Activated CD8-positive, alpha-beta T cell treated with anti-CD3 and anti-CD28 coated beads, Interleukin-2, amount 10 ng/mL, durations not matched to agents 7 days and 5 days (primary cell): ENCODE measurements at places on chromosomes 13 and 19. TPM values are rescaled to one million over a fixed set of nuclear protein-coding genes. Genes with fewer than 3 reads are reported as not detected.

DNA sequence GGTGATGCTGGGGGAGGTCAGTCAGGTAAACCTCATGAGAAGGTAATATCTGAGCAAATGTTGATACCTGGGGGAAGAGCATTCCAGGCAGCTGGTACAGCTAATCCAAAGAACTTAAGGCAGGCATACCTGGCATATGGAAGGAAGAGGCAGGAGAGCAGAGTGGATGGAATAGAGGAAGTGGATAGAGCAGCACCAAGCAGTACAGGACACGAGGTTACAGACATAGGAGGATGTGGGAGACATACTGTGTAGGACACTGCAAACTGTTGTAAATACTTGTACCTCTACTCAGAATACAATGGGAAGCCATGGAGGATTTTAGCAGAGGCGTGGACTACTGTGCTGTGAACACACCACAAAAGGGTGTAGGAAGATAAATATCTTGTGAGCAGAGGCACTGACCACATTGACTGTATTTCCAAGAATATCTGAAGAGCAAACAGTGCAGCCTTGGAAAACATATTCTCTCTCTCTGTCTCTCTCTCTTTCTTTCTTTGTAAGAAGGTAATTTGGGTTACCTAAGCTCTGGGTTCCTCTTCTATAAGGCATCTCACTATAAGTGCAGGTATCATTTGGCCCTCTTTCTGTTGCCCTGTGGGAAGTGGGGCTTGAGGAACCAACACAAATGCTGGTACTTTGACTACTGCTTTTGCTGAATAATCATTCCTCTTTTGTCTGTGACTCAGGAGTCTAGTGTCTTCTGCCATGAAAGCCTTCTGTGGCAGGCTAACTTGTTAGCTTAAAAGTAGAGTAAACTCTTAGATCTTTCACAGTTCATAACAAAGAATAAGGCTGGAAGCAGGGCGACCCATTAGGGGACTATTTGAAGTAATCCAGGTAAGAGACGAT lies 238.0 kb downstream of the VWA8 start:
- no peak for DNase-seq

DNA sequence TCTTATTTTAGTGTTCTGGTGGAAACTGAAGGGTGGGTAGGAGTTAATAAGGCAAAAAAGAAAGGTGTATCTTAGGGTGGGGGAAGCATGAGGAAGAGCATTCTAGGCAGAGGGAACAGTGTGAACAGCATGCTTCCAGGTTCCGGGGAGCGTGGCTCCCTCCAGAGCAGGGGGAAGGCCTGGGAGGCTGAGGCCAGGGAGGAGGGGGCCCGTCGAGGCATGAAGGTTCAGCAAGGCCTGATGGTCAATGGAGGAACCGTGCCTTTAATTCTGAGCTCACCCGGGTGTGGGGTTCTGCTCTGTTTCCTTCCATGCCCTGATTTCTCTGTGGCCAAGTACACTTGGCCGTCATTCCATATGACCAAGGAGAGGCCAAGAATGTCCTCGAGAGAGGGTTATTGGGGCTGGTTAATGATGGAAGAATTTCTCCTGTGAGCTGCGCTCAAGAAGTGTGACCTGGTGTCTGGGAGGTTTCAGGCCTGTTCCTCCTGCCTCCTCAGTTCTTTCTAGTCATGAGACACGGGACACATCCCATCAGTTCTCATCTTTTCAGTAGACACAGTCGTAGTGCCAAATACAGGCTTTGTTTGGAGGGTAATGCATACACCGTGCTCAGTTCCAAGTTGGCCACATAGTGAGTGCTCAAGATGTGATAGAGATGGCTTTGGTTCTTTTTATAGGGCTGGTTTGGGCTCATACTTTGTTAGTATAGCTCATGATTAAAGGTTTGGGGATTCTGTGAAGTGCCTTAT lies 73.6 kb downstream of the SIPA1L3 start:
- no peak for DNase-seq

Gene ZNF433
- 0.60 TPM for total RNA-seq

Gene LSM7
- 146 TPM for total RNA-seq

DNA sequence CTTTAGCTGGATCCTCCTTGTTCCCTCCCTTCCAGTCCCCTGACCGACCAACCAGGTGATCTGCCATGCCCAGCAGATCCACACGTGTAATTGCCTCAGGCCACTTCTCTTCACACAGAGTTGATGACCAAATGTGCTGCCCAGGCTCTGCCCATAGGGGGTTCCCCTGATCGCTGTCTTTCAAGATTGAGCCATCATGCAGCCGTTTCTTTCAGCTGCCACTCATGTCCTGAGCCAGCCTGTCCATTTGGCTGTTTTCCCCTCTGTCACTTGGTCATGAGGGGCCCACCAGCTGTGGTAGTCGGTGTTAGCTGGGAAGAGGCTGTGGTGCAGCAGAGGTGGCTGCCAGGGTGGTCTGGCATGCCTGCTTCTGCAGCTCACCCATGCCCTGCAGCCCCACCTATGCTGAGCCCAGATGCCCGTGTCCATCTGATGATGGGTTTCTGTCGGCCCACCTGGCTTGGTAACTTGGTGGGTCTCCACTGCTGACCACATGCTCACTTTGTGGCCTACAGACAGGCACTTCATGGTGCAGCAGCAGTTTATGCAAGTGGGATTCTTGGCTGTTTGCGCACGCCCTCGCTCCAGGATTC lies 35.6 kb upstream of the GPR183 start:
- DNase-seq = no peak

- peak; percentile 64 for DNase-seq
These were observed 1.0 kb downstream of the MBOAT7 start for GRCh38 chr19:54188215-54188871.

Gene PABPC3
- total RNA-seq = 0.79 TPM

Gene REX1BD
- 91.5 TPM for total RNA-seq

DNA sequence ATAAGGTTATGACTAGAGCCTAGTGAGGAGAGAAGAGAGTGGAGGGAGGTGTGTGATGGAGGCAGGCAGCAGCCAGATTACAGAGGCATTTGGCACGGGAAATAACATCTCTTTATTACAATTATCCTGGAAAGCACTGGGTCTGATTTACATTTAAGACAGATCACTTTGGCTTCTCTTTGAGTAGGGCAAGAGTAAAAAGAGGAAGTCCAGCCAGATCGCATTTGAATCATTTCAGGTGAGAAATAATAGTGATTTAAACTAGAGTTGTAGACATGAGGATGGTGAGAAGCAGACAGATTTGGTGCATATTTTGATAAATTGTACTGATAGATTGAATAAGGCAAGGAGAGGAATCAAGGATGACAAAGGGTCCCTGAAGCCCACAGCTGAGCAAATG lies 9.6 kb upstream of the SACS start:
- DNase-seq = no peak
